ENCODE measurements at places on chromosomes 6 and 20. TPM values are rescaled to one million over a fixed set of nuclear protein-coding genes. Genes with fewer than 3 reads are reported as not detected.

- no peak for DNase-seq
Measured at GRCh38 chr6:118260833-118261232, 287.3 kb upstream of the PLN start.

DNA sequence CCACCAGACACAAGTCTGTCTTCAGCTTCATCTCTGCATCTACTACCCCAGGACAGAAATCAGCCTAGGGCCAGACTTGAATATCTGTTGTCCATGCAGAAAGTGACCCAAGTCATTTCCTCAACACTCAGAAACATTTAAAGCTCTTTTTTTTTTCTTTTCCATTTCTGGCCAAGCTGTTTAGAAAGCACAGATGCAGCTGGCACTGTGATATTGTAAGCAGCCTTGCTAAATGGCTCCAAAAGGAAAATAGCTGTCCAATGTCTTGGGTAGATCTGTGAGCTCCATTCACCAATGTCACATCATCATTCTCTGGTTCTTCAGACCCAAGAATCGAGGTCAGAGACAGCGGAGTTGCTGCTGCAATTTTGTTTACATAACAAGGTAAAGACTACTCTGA is 174.2 kb downstream of the PDE7B start:
- DNase-seq: no peak

Gene TUBB2B
- 39.4 TPM for total RNA-seq

Gene SSTR4
- not detected for total RNA-seq

Gene CGA
- total RNA-seq: not detected
